ENCODE measurements at places on chromosomes 7 and 10.

DNA sequence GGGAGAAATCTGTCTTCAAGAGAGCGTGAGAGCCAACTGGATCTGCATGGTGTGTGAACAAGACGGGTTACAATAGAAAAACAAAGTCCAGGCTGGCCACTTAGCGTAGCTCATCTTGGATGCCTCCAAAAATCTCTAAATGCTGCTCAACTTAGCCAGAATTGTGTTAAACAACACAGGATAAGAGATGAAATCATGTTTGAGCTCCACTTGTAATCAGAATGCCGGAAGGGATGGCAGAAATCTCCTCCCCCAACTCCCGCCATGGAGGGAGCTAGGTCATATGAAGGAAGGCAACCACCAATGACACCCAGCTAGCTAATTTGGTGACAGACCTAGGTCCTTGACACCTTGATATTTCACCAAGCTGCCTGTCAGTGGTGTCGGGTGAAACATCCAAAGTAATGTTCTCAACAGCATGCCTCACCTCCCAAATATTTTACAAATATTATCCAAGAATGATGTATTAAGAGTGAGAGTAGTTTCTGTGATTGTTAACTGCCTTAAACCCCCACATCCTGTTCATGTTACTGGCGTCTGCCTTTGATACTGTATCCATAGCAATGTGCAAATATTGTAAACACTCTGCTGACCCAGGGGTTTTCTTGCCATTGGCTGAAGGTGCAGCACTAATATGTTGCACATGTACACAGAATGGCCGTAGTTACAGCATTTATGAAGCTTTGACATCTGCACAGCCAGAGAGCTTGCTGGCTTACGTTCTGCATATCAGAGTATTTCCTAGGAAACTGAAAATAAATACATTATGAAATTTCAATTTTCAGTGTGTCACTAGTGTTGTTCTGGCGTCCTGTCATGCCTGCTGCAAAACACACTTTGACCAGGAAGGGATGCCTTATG lies 25.8 kb downstream of the TMEM254 start:
- DNase-seq: peak; percentile 65

DNA sequence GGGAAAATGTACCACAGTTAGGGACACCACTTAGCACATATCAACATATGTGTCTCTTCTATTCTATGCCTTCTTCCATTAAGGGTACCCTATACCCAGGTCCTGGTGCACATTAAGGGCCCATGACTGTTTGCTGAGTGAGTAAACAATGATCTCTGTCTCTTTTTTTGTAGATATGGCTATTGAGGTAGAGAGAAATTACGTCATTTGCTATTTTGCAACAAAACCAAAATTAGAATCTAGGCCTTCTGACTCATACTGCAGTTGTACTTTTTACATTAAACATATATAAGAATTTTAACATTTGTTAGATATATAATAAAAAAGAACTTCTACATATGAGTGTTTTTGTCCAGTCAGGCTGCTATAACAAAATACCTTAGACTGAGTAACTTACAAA lies 683.2 kb upstream of the LRRN3 start:
- DNase-seq: no peak

DNA sequence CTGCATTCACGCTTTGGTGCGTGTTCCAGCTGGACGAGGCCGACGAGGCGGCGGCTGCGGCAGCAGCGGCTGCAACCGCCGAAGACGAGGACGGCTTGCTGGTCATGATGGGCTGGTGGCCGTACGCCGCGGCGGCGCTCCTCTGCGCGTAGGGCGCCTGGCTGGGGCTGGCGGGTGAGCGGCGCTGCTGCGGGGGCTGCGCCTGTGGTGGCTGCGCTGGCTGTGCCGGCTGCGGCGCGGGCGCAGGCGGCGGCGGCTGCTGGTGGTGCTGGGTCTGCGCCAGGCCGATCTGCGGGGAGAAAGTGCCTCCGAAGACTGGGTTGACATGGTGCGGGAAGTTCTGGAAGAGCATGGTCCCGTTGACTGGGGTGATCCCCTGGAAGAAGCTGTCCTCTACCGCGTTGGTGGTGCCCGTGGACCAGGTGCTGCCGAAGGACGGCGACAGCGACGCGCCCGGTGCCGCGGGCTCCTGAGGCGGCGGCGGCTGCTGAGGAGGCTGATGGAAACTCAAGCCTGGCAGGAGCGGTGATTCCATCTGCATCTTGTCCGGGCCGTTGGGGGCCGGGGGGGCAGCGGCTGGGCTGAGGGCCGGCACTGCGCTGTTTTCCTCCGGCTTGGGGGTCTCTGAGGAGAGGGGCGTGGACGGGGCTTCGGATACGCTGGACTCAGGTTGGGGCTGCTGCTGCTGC lies 51.1 kb downstream of the CPEB3 start:
- DNase-seq: peak; percentile 49

GRCh38 chr7:1748839-1749173 lies 78.7 kb downstream of the ELFN1 start:
- no peak for DNase-seq

GRCh38 chr10:12729885-12730284 lies 271.6 kb downstream of the CCDC3 start:
- DNase-seq: no peak

GRCh38 chr10:127216274-127216673 lies 19.9 kb upstream of the INSYN2A start:
- DNase-seq: no peak
